ENCODE measurements at places on chromosomes 12 and 14. TPM values are rescaled to one million over a fixed set of nuclear protein-coding genes. Genes with fewer than 3 reads are reported as not detected.
A peak's percentile ranks its signal among the peaks of the same experiment; 100 is the strongest.

The FITM1 gene
- total RNA-seq: 2.2 TPM

The CCDC88C gene
- total RNA-seq: 300 TPM

The TSPAN19 gene
- total RNA-seq: not detected

GRCh38 chr14:39447175-39447661, 15.0 kb upstream of the FBXO33 start:
- no peak overlapping the region for H3K4me3 ChIP-seq
- H3K27me3 ChIP-seq: peaks cover 4% of the 10 kb centered on the region
- H3K4me1 ChIP-seq: no peaks in the 10 kb centered on the region
- no peak overlapping the region for H3K27ac ChIP-seq
- no peaks in the 10 kb centered on the region for H3K36me3 ChIP-seq

DNA sequence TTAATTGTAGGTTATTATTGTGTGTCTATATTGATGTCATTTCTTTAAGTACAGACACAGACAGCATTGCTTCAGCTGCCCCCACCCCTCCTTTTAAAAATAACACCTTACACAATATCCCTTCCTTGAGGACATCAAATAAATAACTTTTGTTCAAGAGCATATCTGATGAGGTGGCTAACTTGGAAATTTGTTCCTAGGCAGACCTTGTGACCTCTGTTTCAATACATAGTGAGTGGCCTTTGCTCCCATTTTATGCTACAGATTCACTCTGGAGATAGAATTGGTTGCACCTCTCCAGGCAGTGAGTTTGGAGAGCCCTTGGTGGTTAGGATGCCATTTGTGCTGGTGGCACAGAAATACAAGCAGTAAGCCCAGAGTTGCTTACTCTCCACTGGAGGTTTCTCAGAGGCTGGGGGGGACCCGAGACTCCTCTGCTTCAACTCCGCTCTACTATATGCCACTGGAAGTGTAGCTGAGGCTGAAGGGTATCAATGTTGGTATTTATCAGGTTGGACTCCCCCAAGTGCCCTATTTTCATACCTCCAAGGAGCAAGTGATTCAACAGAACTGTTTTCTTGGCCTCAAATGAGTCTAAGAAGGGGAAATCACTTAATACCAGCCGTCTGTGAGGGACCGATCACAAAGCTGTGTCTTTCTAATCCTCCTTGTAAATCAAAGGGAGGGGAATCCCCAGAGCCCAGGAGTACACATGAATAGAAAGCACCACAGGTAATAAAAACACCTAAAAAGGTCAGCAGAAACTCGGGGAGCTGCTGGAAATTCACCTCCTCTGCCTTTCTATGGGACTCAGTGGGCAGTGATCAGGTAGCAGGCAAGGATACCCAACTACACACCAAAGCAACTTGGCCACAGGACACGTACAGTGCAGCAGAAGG, 463.1 kb downstream of the RAD51B start:
- H3K4me1 ChIP-seq: peaks cover 84% of the 10 kb centered on the region
- peak overlapping the region; percentile 95 for H3K27ac ChIP-seq
- DNase-seq: peak; percentile 34

DNA sequence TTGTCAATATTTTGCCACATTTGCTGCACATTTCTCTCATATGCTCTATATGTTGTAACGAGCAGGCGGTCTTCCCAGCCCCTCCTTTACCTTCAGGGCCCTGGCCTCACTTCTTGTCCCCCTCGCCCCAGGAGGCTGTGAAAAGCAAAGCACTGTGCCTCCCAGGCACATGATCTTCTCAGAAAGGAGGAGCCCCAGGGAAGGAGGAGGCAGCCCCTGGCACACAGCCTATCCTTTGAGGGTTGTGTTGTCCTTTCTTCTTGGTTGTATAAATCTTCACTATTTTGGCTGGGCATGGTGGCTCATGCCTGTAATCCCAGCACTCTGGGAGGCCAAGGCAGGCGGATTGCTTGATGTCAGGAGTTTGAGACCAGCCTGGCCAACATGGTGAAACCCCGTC, 77.0 kb downstream of the PPP2R5C start:
- no peaks in the 10 kb centered on the region for H3K27me3 ChIP-seq
- peak overlapping the region; percentile 69 for H3K4me3 ChIP-seq
- peaks cover 3% of the 10 kb centered on the region for H3K36me3 ChIP-seq

GRCh38 chr12:6363330-6364043, 11.9 kb downstream of the SCNN1A start:
- H3K27me3 ChIP-seq: peaks cover 2% of the 10 kb centered on the region
- peak; percentile 37 for DNase-seq
- H3K4me1 ChIP-seq: peaks cover 51% of the 10 kb centered on the region
- peak overlapping the region; percentile 80 for H3K27ac ChIP-seq
- peak overlapping the region; percentile 89 for H3K4me3 ChIP-seq

- H3K27ac ChIP-seq: no peak overlapping the region
- peaks cover 6% of the 10 kb centered on the region for H3K36me3 ChIP-seq
- DNase-seq: no peak
These were observed 43.1 kb upstream of the GPHB5 start for GRCh38 chr14:63361790-63362189.

GRCh38 chr12:124745891-124746570, 117.6 kb downstream of the SCARB1 start:
- no peak for DNase-seq
- no peaks in the 10 kb centered on the region for H3K36me3 ChIP-seq
- H3K27me3 ChIP-seq: peaks cover 5% of the 10 kb centered on the region
- H3K4me1 ChIP-seq: peaks cover 26% of the 10 kb centered on the region
